Lung (tissue), 17 donors: ENCODE measurements at places on chromosomes 5 and 9. TPM values are rescaled to one million over a fixed set of nuclear protein-coding genes. Genes with fewer than 3 reads are reported as not detected.

The RPS14 gene
- total RNA-seq, result 1,395 TPM

The MVB12B gene
- total RNA-seq, result 33.6 TPM

The OTP gene
- not detected for total RNA-seq

The GKAP1 gene
- 12.6 TPM for total RNA-seq

The TMEM267 gene
- total RNA-seq, result 13.0 TPM

The GCNT4 gene
- 1.9 TPM for total RNA-seq

The PCDHB11 gene
- total RNA-seq, result 2.2 TPM

The OR13J1 gene
- total RNA-seq, result not detected

The GABRA1 gene
- 0.20 TPM for total RNA-seq

The RLN2 gene
- total RNA-seq, result 0.49 TPM

The ACTBL2 gene
- not detected for total RNA-seq

The PCDHB14 gene
- 2.8 TPM for total RNA-seq

- DNase-seq, result no peak
Measured at GRCh38 chr9:76676857-76677256, 87.4 kb upstream of the PCA3 start.

DNA sequence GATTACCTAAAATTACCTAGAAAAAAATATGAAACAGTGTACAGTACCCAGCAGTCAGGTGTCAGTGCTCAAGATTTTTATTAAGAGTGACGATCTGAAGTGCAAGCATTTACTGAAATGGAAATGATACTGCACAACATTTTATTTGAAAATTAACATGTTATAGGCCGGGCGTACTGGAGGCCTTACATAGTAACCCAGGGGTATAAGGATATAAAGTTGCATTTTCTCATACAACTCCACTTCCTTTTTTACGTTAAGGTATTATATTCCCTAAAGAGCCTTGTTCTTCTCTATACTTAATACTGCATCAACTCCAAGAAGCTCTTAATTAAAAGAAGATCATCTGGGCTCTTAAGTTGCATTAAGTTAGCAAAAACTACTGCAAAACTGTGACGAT is 3.3 kb downstream of the MAT2B start:
- no peak for DNase-seq

GRCh38 chr9:68462105-68462775 is 78.4 kb downstream of the TMEM252 start:
- peak; percentile 42 for DNase-seq

- DNase-seq, result peak; percentile 38
Measured at GRCh38 chr5:54900984-54901725, 84.2 kb downstream of the ESM1 start.

GRCh38 chr5:79454043-79454442 is 59.9 kb downstream of the HOMER1 start:
- no peak for DNase-seq

GRCh38 chr9:32384002-32384363 is 460 bp upstream of the ACO1 start:
- no peak for DNase-seq

- DNase-seq, result no peak
Measured at GRCh38 chr5:21058289-21058688, 1070.3 kb upstream of the CDH18 start.

DNA sequence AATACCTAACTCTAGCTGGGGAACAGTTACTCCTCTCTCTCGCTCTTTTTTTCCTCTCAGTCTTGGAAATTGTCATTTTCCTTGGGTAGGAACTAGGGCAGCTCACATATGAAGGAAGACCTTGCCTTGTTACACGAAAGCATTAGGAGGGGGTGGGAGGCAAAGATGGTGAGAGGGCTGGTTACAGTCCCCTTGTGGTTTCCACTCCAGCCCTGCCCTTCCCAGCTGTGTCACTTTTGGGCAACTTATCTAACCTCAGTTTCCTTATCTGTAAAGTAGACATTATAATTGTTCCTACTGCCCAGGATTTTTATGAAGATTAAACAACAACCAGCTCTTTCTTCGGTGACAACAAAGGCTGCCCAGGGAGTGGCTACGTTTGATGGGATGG is 196.2 kb upstream of the CLINT1 start:
- DNase-seq, result no peak

DNA sequence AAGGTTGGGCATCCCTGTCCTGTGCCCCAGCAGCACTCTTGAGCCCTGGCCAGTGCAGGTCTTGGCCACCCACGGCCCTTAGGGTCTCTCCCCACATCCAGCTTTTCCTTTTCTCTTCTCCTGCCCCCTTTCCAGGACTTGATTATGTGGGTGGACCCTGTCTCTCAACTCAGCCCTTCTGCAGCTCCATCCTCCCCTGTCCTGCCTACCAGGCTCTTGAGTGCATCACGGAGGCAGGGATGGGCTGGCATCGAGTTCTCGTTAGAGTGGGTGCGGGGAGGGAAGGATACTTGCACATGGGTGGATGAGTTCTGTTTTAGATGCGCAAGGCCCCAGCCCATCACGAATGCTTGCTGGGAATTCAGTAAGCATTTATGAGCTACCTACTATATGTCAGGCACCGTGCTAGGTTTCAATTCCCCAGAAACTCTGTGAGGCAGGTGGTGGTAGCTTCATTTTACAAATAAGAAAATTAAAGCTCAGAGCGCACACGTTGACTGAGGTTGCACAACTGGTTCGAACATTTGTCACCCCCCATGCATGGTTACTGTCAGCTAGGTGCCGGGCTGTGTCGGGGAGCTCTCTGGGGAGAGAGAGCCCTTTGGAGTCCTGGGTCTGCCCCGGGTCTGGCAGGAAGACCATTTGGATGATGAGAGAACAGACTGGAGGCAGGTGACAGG is 144.6 kb upstream of the PITX1 start:
- DNase-seq, result no peak

- DNase-seq, result peak; percentile 99
Measured at GRCh38 chr5:181223058-181223728, at the start of gene TRIM41. TRIM41 (plus strand) TSS chr5:181223281; CDS start chr5:181224000, 719 bp downstream.

DNA sequence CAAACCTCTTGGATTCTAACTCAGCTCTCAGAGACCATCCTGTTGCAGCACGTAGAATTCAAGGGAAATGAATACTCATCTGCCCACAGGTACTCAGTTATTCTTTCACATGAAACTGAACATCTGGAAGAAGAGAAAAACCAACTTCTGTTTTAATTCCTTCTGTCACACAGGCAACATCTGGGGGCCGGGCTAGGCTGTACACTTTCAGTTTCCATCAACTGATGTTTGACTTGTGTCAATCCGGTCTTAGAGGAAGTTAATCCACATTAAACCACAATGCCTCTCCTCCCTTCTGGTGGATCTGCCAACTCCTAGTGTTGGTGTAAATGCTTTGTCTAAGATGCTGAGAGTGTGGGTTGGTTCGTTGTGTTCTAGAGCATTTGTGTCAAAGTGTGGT is 17.6 kb downstream of the DMRT3 start:
- DNase-seq, result no peak

DNA sequence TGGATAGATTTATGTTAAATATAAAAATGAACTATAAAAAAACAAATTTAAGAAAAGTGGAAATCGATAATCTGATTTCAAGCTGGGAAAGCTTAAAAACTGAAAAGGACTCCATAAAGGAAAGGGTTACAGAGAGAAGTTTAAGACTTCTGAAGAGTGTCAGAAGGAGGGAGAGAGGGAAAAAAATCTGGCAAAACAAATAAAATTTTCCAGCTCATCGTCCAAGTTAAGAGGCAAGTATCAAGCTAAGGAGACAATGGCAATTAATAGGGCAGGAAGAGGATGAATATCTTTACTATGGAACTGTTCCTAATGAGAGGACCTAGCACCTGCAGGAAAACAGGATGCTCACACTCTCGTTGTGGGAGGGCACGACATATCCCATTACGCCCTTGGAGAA is 20.5 kb upstream of the HEXB start:
- DNase-seq, result no peak

DNA sequence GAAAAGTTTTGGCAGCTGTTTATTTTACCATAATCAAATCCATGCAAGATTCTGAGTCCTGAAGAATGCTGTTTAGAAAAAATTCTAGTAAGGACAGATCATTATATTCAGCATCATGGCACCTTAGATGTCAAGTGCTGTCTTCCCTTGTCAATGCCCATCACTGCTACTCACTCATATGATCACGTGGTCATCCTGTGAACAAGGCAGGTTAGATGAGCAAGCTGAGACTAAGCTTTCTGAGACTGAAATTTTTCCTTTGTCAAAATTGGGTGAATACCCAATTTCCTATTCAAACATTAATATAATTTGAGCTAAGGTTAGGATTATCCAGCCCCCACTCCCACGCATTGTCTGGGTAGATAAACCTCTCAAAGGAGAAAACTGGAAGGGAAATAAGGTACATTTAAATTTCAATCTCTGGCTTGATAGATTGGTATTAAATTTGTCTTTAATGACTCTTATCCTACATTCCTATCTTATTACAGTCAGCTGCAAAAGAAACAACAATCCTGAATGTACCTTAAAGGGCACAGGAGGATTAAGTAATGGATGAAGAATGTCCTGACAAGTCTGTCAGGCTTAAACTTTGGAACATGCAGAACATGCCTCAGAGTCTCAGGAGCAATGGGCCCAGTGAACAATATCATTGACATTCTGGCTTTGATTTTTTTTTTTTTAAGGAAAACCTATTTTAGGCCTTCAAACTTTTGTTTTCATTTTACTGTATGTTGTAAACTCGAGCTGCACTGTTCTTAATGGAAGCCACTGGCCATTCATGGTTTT is 148.7 kb upstream of the RANBP3L start:
- no peak for DNase-seq

- peak; percentile 97 for DNase-seq
Measured at GRCh38 chr5:173324115-173325001, 3.9 kb downstream of the STC2 start.

- DNase-seq, result peak; percentile 48
Measured at GRCh38 chr9:100473276-100474081, 530 bp downstream of the TMEFF1 start.

GRCh38 chr5:3709068-3709716 is 113.6 kb downstream of the IRX1 start:
- DNase-seq, result no peak

DNA sequence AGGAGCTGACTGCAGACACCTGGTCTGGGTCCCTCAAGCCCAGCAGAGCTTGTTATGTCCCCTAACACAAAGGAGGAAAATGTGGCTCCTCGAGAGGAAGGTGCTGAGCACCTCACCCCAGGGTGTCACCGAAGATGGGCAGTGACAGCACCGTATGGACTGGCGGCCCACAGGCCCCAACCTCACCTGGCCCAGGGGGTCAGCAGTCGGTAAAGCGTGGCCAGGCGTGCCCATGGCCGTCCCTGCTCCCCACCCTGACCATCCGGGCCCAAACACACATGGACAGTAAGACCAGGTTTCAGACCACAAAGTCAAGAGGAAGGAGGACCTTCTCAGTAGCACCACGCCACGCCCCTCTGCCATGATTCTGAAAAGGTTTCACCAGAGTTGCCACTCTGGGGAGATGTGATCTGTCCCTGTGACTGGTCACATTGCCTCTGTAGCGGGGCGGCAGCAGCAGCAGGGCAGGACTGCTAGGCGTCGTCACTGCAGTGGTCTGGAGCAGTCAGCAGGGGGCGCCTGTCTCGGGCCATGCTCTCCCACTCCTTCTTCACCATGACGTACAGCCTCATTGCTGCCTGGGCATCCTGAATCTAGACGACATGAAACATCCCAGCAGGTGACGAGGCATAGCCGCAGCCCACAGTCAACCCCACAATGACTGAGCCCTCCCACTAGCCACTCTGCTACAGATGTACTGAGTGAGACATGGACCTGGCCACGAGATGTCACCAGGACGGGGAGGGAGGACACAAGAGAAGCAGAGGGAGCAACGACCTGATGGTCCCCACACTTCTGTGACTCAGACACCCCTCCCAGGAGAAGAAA is 11.1 kb downstream of the REXO4 start:
- peak; percentile 80 for DNase-seq

DNA sequence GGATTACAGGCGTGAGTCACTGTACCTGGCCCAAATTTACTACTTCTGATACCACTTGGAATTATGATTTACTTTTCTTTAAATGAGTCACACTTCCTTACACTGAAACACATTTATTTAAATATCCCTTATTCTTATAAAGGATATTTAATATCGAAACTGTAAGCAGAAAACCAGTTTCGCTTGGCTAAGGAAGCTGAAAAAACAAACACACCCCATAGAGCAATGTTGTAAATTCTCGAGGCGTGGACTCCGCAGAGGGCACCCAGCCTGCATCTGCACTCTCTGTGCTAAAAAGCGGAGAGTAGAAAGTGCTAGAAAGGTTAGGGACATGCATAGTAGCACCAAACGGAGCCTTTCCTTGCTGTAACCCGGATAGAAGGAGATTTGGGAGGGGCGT is 86.5 kb downstream of the HMCN2 start:
- no peak for DNase-seq

DNA sequence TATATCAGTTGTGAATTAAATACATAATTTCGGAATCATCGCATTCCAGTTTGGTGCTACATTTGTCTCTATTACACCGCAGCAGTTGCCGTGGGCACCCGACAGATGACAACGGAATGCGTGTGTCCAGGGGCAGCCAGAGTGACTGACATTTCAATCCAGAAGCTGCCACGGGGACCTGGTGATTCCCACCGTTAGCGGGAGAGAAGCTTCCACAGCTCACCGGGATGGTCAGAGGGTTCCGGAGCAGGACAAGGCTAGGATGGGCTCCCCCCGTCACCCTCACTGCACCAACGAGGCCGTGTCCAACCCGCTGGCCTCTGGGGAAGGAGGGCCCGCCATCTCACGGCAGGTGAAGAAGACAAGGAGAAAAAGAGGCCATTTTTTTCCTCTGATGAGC is 86.8 kb downstream of the GTF3C4 start:
- DNase-seq, result no peak

- no peak for DNase-seq
Measured at GRCh38 chr9:92325991-92326500, 293 bp downstream of the CENPP start.

GRCh38 chr9:127912882-127913281 is 4.0 kb downstream of the ST6GALNAC4 start:
- peak; percentile 49 for DNase-seq

GRCh38 chr5:15618938-15619337 is 119.0 kb downstream of the FBXL7 start:
- DNase-seq, result no peak

- peak; percentile 51 for DNase-seq
Measured at GRCh38 chr9:97985058-97985861, 2.1 kb downstream of the ANP32B start.
